ENCODE measurements at places on chromosomes 2 and 18.

DNA sequence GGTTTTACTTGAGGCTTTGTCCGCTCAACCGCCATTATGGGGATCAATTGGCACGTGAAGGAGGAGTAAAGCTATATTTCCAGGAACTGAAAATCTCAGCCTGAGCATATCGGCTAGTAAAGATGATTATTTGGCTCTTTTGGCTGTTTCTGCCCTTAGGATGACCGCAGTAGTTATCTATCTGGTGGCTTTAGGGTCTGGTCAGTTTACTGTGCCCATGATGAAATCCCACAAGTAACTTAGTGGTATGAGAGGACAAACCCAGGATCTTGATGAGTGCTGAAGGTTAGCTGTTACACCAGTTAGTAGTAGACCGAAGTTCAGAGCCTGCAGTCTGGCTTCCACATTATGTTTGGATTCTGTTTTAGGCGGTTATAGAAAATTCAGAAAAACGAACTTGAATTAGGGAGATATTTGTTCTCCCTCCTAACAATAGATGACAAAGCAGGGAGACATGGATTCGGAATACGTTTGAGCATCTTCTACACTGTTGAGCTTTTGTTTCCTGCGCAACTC is 1.2 kb downstream of the MAT2A start:
- no peak for DNase-seq

- no peak for DNase-seq
Measured at GRCh38 chr2:238927746-238928519, 80.0 kb downstream of the TWIST2 start.

DNA sequence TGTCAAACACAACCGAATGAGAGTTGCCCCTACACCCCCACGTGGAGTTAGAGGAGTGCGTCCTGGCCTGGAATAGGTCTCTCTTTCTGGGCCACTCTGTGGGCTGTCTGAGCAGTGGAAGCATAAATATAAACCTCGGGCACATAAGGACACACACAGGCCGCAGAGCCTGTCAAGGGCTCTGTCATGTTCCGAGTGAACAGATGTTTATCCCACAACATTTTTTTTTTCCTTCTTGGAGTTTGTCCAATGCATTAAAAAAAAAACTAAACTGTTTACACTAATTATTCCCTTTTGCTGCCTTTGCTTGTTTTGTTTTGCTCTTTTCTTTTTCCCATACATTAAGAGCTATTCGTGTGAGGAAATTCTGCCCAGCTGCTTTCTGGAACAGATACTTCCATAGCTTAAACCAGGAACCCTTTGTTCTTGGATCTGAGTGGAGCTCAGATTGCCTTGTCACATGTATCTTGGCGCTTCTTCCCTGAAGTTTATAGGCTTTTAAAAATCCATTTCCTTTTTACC is 228.3 kb upstream of the FOSL2 start:
- no peak for DNase-seq

DNA sequence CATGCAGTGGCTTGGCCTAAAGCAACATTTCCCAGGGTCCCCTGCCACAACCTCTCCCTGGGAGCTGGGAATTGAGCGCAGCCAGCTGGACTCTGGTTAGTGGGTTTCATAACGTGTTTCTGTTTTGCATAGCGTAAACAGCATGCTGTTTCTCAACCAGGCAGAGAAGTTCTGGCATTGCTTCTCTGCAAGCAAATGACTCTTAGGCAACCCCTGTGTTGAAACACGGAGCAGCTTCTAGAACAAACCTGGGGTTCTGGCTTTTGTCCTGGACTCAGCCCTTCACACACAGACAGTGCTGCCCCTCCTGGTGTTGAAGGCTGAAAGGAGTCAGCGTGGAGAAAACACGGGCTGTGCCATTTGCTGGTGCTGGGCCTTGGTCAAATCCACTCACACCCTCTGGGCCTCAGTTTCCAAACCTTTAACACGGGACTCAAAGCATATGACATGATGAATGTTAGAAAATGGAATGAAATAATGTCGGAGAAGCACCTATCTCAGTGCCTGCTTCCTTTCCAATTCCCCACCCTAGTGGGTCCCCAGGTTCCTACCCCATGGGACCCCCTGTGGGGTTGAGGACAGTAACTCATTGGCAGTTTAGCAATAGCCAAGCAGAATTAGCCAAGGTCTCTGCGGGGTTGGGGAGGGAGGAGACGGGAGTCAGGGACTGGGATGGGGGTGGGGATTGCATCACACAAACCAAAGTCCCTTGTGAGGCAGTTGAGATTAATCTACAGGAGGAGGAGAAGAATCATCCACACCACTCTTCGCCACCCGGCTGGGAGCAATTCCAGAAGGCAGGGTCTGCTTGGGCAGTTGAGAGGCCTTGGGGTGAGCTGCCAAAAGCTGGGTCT is 30.2 kb upstream of the IL1R2 start:
- no peak for DNase-seq

DNA sequence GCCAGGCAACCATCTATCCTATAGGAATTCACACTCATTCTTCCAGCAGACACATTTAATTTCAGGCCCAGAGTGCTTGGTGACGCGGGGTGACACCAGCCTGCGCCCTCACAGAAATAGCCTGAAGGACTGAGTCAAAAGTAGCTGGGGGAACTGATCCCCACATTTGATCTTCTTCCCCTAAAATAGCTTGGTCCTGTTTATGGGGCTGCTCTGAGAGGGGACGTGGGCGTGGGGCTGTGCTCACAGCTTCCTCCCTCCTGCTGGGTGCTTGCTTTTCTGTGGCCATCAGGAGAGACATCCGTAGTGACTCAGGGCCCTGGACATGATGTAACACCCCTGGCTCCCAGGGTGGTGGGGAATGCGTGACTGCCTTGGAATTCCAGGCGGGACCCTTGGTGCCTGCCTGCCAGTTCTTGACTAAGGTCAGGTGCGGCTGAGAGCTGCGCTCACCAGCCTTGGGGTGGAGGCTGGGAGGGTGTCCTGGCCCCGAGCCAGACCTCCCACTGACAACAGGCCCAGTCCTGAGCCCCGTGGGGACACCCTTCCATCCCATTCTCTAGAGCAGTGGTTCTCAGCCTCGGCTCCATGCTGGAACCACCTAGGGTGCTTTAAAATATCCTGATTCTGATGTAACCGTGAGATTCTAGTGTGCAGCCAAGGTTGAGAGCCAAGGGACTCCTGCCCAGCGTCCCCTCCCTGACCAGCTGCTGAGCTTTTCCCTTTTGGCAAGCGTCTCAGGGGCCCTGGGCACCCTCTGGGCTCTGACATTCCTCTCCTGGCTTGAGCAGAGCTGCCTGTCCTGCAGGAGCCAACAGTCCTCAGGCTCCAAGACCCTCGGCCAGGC is 47.4 kb upstream of the SMAD7 start:
- no peak for DNase-seq

Data from activated naive CD4-positive, alpha-beta T cell (primary cell).